Fibroblast of lung (primary cell): ENCODE measurements at places on chromosomes 3 and 15.

- H3K27me3 ChIP-seq: no peaks in the 10 kb centered on the region
- H3K36me3 ChIP-seq: peaks cover 35% of the 10 kb centered on the region
- DNase-seq: no peak
- H3K4me1 ChIP-seq: peaks cover 22% of the 10 kb centered on the region
Measured at GRCh38 chr3:128073807-128074206, 21.6 kb downstream of the SEC61A1 start.

DNA sequence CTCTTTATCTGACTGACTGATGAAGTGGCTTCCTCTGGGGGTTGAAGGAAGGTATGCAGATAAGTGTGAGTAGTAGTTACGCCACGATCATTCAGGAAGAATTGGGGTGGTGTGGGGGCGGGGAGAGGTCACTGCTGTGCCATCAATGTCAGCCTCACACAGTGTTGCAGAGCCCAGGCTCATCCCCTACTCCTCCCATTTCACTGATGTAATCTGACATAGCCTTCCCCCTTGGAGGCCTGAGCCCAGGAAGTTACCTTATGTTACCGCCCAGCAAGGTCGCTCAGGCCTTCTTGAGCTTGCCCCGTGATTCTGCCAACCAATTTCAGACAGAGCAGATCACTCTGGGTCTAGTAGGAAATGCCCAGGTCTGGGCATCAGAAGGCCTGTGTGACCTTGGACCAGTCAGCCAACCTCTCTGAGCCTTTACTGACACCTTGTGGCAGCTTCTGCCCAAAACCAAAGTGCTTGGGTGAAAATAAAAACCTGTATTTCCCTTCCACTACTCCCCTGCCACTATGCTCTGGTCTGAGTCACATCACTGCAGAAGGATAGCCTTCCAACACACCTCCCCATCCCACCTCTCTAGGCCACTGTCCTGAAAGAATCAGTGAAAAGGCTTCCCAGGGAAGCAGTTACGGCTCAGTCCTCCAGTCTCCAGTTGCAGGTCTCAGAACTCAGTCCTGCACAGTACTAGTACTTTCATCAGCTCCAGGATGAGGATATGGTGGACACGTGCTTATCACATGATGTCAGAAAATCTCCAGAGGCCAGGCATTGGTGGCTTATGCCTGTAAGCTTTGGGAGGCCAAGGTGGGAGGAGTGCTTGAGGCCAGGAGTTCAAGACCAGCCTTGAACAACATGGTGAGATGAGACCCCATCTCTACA is 28.1 kb upstream of the INSYN1 start:
- peaks cover 3% of the 10 kb centered on the region for H3K27me3 ChIP-seq
- H3K27ac ChIP-seq: no peak overlapping the region
- no peaks in the 10 kb centered on the region for H3K4me1 ChIP-seq
- H3K4me3 ChIP-seq: no peak overlapping the region
- no peaks in the 10 kb centered on the region for H3K36me3 ChIP-seq

DNA sequence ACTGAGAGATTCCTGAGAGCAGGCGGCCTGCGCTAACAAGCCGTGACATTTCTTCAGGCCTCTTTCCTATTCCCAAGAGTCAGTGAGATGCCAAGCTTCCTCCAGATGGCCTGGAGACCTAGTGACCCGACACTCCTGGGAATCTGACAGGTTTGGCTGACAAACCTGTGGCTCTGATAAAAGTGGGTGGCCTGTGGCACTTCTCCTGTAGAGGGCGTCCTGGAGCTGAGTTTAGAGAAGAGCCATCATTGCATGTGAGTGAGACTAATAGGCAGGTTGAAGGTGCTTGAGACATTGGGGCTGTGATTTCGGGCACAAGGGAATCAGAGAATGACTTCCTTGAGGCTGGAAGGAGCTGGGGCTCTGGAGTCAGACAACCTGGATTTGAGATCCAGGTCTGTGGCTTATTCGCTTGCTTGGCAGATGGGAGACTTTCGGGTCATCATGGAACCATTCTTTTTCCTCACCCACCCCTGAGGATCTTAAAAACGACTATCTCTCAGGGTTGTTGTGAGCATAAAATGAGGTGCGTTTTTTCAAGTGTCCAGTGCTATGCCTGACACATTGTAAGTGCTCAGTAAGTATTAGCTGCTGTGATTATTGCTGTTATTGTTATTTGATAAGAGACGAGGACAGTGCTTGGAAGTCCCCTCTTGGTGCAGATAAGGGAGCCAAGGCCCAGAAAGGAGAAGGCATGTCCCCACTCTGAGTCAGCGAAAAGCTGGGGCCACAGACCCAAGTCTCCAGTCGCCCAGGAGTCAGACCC is 77.2 kb downstream of the SCN10A start:
- no peaks in the 10 kb centered on the region for H3K27me3 ChIP-seq
- H3K4me3 ChIP-seq: no peak overlapping the region
- no peak overlapping the region for H3K27ac ChIP-seq
- no peaks in the 10 kb centered on the region for H3K36me3 ChIP-seq
- H3K4me1 ChIP-seq: no peaks in the 10 kb centered on the region

GRCh38 chr3:134956844-134957243 is 161.8 kb downstream of the EPHB1 start:
- H3K27me3 ChIP-seq: no peaks in the 10 kb centered on the region
- no peaks in the 10 kb centered on the region for H3K36me3 ChIP-seq
- no peaks in the 10 kb centered on the region for H3K4me1 ChIP-seq
- no peak for DNase-seq
- H3K4me3 ChIP-seq: no peak overlapping the region
- H3K27ac ChIP-seq: no peak overlapping the region

DNA sequence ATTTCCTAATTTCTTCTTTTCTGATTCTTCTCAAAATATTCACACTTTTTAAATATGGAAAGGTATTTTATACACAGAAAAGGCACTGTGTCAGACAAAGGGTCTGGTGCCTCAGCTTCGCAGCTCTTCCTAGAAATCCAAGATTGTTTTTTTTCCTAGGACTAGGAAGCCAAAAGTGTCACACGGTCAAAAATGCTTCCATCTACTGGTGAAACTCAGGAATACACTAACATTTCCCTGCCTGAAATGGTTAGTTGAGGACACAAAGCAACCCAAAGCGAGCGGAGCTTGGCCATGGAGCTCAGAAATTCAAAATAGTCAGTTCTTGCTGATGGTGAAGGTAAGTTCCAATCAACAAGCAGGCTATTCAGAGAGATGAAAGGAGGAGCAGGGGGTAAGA is 426.5 kb upstream of the RASGRP1 start:
- H3K27me3 ChIP-seq: no peaks in the 10 kb centered on the region
- peaks cover 10% of the 10 kb centered on the region for H3K4me1 ChIP-seq
- no peaks in the 10 kb centered on the region for H3K36me3 ChIP-seq
- H3K27ac ChIP-seq: no peak overlapping the region

GRCh38 chr3:176275113-176275512 is 922.2 kb downstream of the TBL1XR1 start:
- no peaks in the 10 kb centered on the region for H3K27me3 ChIP-seq
- H3K27ac ChIP-seq: no peak overlapping the region
- no peak overlapping the region for H3K4me3 ChIP-seq
- no peaks in the 10 kb centered on the region for H3K36me3 ChIP-seq
- no peak for DNase-seq

DNA sequence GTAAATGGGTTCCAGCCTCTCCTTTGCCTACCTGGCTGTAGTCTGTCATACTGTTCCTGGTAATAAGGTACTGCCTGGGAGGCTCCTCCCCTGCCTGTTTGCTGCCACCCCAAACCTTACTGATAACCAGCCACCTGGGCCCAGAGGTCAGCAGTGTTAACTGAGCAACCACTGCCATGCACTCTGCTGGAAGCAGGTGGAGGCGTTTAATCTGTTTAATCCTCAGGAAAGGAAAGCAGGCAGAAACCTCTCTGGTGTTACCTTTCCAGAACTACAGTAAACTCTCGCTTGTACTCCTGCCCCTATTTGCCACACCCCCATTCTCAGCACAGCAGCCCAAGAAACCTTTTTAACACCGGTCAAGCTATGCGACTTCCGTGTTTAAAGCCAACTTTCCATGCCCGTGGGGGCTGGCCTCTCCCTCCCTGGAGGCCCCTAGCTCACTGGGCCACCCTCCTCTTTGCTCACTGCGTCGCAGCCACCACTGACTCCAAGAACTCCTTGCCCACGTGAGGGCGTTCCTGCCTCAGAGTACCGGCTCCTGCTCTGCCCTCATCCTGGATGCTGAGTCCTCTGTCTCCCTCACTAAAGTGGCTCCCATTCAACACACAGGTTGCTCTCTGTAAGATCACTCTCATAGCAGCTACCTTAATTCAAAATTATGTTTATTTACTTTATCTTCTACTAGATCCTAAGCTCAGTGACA is 8.3 kb downstream of the BDH1 start:
- no peaks in the 10 kb centered on the region for H3K36me3 ChIP-seq
- H3K27ac ChIP-seq: no peak overlapping the region
- H3K4me1 ChIP-seq: no peaks in the 10 kb centered on the region
- no peaks in the 10 kb centered on the region for H3K27me3 ChIP-seq

DNA sequence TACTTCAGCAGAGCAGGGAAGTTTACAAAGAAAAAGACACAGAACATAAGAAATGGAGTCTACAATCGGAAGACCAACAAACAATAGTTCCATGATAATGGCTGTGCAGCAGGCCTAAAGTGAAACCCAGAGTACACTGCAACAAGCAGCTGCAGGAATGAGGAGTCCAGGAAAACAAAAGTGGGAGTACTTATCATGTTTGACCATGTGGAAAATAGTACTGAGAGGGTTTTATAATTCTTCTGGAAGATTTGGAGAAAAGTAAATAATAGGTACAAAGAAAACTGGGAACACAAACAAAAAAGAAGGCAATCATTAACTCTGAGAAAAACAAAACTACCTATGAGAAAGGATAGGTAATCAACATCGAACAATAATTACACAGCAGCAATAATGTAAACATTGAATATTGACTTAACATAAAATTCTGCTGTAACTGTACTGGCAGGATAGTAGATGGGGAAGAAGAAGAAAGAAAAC is 87.5 kb downstream of the NEK10 start:
- H3K4me1 ChIP-seq: no peaks in the 10 kb centered on the region
- H3K27me3 ChIP-seq: no peaks in the 10 kb centered on the region
- no peak overlapping the region for H3K27ac ChIP-seq
- no peaks in the 10 kb centered on the region for H3K36me3 ChIP-seq

DNA sequence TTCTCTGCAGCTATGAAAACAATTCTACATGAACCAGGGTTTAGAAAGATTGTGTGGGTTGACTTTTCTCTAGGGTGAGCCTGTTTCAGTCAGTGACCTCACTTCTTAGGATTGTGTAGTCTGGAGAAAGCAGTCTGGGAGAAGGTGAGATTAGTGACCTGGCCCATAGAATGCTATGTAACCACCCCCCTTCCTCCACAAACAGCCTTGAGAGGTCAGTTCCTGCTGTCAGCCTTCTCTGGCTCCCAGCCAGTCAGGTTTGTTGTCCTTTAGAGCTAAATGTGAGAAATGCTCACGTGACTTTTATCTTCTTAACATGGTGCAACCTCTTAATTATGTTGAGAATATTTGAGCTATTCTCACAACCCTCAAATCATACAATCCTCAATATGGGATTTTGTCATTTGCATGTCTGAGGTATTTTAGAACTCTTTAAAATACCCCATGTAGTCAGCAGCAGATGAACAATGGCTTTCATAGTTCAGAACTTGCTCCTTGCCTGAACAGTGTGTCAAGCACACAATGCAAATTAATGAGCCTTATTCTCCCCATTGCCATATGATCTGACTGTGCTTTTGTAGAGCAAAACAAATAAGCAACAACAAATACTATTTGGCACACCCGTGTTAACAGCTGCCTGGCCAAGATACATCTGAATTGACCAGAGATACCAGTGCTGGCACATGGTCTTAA is 311.6 kb downstream of the CNTN6 start:
- H3K27ac ChIP-seq: no peak overlapping the region
- no peaks in the 10 kb centered on the region for H3K27me3 ChIP-seq

DNA sequence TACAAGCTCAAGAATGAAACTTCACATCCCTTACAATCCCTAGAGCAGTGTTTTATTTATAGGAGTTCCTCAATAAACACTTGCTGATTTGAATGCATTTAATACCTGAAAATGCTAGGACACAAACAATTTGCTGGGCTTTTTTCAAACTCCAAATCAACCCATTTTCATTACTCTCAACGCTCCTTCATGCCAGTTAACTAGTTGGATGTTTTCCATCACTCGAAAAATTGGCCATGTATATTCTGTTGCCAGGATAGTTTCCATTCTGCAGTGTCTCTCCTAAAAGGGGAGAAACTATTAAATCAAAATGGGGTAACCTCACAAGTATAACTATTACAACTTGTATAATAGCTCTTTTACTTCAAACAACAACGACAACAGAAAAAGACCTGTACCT is 1.2 kb downstream of the GBE1 start:
- H3K27me3 ChIP-seq: no peaks in the 10 kb centered on the region
- no peak for DNase-seq
- peak overlapping the region; percentile 95 for H3K27ac ChIP-seq

DNA sequence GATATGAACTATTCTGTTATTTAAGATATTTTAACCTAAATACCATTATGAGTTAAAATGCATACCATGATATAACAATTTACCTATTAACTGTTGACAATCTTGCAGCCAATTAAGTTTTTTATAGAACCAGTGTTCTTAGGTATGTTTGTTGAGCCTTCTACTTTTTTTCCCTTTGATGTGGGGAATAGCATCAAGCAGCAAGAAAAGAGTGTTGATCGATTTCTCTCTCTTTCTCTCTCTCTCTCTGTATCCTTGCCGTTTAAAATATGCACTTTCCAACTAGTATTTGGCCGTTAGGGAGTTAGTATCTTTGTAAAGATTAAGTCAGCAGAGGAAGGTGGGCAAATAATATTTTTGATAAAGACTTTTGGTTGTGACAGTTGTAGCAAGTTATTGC is 5.9 kb downstream of the CHD2 start:
- peak overlapping the region; percentile 96 for H3K4me3 ChIP-seq
- H3K4me1 ChIP-seq: peaks cover 24% of the 10 kb centered on the region
- no peak for DNase-seq
- H3K27ac ChIP-seq: peak overlapping the region; percentile 97
- H3K27me3 ChIP-seq: no peaks in the 10 kb centered on the region

DNA sequence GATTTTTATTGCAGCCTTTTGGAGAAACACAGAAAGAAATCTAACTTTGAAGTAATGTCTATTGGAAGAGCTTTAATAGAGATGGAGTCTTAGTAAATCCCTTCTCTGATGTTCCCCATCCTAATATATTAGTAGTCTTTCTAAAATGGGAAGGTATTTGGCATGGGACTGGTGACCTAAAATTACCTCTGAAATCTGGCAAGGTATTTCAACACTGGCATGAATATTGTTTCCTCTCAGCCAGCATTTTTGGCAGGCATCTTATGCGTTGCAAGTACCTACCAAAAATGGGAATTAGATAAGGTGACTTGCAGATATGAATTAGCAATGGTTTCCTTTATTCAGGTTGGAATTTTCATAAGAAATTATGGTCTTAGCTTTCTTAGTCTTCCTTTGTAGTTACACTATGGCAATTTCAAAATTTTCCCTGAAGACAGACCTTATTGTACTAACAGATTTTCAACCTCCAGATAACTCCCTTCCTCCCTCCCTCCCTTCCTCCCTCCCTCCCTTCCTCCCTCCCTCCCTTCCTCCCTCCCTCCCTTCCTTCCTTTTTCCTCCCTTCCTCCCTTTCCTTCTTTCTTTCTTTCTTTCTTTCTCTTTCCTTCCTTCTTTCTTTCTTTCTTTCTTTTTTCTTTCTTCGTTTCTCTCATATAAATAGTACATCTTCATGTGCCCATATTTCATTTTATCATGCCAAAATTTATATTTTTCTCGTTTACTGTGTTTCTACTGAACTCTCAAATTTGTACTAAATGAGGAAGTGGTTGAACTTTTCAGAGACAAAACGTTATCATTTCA is 168.2 kb upstream of the KCNMB2 start:
- no peak overlapping the region for H3K27ac ChIP-seq
- DNase-seq: no peak
- no peaks in the 10 kb centered on the region for H3K36me3 ChIP-seq
- no peaks in the 10 kb centered on the region for H3K27me3 ChIP-seq
- H3K4me3 ChIP-seq: no peak overlapping the region
